Natural killer cell (primary cell): ENCODE measurements at places on chromosomes 7 and 10. TPM values are rescaled to one million over a fixed set of nuclear protein-coding genes. Genes with fewer than 3 reads are reported as not detected.

GRCh38 chr10:30811276-30812017, 181.9 kb upstream of the LYZL2 start:
- DNase-seq: peak; percentile 58
- no peaks in the 10 kb centered on the region for H3K27me3 ChIP-seq
- H3K4me3 ChIP-seq: no peak overlapping the region
- H3K4me1 ChIP-seq: peaks cover 15% of the 10 kb centered on the region
- no peaks in the 10 kb centered on the region for H3K36me3 ChIP-seq
- H3K27ac ChIP-seq: no peak overlapping the region

GRCh38 chr7:99579281-99579955, 18.6 kb upstream of the TMEM225B start:
- H3K27me3 ChIP-seq: no peaks in the 10 kb centered on the region
- H3K4me1 ChIP-seq: peaks cover 14% of the 10 kb centered on the region
- peak overlapping the region; percentile 60 for H3K4me3 ChIP-seq

DNA sequence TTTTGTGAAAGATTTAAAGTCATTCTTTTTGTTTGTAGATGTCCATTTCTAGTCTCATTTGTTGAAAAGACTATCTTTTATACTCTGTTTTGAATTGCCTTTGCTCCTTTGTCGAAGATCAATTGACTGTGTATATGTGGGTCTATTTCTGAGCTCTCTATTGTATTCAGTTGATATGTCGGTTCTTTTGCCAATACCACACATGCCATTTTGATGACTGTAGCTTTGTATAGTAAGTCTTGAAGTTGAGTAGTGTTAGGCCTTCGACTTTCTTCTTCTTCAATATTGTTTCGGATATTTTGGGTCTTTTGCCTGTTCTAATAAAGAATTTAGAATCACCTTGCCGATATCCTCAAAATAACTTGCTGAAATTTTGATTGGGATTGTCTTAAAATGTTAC, 104.5 kb downstream of the CCSER2 start:
- H3K36me3 ChIP-seq: no peaks in the 10 kb centered on the region
- H3K4me1 ChIP-seq: no peaks in the 10 kb centered on the region
- H3K4me3 ChIP-seq: no peak overlapping the region
- DNase-seq: no peak

PAPOLB gene
- total RNA-seq: 0.36 TPM

DNA sequence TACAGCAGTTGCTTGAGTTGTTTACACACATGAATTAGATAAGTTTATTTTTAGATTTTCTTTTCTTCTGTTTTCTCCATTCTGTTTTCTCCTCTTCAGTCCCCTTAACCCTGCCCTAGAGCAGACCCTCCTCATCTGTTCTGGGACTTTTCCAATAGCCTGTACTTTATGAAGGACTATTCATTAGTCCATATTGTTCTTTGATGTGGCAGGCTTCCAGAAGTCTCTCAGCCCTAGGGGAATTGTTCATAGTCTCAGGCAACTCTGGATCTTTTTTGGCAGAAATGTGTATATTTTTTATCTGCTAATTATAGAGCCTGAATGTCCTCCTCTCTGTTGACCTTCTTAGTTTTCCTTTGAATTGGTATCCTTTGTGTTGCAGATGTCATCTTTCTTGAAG, 25.4 kb downstream of the KAT6B start:
- H3K27ac ChIP-seq: no peak overlapping the region
- DNase-seq: no peak
- H3K4me3 ChIP-seq: no peak overlapping the region
- no peaks in the 10 kb centered on the region for H3K27me3 ChIP-seq
- H3K4me1 ChIP-seq: peaks cover 12% of the 10 kb centered on the region

GATA3 gene
- total RNA-seq: 50.3 TPM

DNA sequence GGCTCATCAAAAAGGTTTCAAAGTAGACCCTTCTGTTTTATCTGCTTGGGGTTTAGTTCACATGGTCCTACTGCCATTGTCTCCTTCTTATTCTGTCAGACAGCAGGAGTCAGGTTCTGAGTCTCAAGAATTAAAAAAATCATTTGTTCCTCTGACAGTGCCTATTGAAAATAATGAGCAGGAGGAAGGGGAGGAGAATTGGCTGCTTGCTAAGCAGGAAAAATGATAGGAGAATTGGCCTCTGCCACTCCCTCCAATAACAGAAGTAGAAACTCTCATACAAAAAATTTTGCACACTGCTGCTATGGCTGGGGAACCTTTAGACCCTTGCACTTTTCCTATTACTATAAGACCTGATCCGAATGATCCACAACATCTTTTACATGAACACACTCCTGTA, 35.7 kb downstream of the OR13A1 start:
- H3K4me3 ChIP-seq: no peak overlapping the region
- H3K27ac ChIP-seq: no peak overlapping the region
- no peaks in the 10 kb centered on the region for H3K4me1 ChIP-seq
- no peak for DNase-seq
